T-cell (primary cell): ENCODE measurements at places on chromosomes 13 and 19. TPM values are rescaled to one million over a fixed set of nuclear protein-coding genes. Genes with fewer than 3 reads are reported as not detected.

DNA sequence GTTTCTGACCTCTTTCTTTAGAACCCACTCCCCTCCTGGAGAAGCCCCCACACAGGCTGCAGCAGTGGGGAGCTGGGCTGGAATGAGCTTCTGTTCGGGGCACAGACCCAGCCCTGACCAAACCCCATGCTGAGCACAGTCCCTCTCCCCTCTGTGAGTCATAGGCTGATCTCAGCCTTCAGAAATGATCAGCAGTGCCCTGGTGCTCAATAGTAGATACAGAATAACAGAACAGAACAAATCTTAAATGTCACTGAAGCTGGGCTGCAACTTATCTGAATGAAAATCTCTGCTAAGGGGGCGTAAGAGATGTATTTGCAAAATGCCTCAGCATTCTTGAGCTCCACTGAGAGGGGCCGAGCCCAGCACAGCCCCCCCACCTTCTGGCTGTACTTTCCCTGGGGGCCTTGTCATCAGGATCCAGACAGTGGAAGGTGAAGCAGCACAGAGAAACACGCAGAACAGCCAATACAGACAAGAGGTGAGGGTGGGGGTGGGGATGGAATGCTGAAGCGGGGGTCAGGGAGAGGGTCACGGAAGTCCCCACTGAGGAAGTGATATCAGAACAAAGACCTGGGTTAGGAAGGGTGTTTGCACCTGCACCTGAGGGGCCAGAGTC, 9.9 kb downstream of the ZNF665 start:
- no peak for DNase-seq

DNA sequence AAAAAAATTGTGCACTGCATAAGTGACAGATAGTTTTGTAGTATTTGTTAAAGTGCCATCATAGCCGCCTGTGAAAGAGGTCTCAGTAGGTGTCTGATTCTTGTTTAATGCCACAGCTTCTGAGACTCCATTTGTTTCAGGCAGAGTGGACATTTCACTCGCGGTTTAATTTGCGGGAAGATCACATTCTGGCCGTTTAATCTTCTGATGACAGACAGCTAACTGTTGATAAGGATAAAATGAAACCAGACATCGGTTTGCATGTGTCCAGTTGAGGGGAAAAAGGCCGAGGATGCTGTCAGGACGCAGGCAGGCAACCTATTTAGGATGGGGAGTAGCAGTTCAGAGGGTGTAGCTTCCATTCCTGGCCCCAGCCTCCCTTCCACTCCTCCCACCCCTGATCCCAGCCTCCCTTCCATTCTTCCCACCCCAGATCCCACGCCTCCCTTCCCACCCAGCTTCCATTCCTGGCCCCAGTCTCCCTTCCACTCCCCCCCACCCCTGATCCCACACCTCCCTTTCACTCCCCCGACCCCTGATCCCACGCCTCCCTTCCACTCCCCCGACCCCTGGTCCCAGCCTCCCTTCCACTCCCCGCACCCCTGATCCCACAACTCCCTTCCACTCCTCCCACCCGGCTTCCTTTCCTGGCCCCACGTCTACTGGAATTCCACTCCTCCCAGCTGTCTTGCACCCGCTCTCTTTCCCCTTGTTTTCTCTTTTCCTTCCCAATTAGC, 23.8 kb downstream of the ATP11A start:
- DNase-seq = no peak

GRCh38 chr19:37466277-37466797, 907 bp downstream of the ZNF569 start:
- DNase-seq = no peak

DNA sequence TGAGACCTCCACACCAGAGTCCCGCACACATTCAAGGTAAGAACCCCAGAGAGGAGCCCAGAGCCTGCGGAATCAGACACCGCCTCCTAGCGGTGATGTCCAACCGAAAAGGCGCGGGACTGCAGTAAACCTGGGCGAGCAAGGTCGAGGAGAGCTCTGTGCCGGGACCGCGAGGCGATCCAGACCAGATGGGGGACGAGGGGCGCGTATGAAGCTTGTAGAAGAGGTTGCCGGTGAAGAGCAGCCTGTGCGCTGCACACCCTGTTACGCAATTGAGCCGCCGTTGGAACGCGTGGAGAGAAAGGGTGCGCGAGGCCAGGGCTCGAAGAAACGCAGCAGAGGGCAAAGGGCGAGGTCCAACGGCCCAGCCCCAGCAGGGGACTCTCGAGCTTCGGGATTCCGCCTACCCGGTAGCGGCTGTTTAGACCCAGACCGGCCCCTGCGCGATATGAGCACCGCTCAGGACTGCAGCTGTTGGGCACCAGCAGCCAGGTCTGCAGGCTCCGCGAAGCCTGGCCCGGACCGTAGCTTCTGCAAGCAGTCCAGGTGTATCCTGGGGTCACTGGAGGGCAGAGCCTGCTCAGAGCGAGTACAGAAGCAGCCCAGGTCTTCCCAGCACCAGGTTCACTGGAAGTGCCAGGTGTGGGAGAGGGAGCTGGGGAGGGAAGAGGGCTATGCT, 65.9 kb upstream of the ZNF599 start:
- no peak for DNase-seq

DNA sequence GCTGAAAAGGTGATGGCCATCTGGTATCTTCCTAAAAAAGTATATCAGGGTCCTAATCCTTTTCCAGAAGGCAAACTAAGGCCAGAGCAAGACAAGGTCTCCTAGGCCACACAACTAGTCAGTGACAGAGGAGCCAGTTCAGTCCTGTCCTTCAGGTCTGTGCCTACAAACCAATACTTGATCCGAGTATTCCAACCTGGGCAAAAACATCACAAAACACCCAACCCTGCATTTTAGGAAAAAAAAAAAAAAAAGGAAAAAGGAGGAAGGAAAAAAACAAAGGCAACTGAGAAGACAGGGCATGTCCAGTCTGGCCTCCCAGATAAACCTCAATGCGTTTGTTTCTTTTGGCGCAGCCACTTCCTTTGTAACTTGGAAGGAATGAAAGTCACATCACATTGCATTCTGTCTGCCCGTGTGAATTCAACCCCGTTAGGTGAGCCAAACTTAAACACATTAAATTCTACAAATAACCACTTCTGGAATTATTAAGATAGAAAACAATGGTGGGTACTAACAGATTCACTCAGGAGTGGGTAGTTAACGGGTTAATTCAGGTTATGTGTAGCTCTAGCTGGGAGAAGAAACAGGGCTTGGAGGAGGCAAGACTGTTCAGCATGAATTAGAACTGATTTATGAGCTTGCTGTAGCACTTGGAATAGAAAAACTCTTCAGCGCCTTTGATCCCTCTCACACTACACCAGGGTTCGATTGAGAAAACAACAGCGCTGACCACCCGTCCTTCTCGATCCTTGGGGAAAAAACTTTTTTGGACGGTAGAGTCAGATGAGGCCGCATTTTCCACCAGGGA, 43.0 kb upstream of the HNRNPA1L2 start:
- DNase-seq = no peak

DNA sequence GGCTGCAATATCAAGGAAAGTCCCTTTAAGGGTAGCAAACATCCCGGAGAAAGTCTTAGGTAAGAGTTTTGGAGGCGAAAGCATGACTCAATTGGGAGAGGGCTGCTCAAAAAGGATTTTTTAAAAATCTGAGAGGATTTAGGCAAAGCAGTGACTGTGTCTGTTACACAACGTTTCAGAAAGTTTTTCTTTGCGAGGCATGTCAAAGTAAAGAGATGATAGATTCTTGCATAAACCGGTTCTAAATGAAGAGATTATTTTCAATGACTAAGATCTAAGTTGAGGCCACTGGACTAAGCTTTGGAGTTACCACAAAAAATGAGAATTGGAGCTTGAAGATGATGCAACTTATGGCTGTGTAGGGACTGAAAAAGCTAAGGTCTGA, 43.7 kb upstream of the ENOX1 start:
- DNase-seq = no peak

DNA sequence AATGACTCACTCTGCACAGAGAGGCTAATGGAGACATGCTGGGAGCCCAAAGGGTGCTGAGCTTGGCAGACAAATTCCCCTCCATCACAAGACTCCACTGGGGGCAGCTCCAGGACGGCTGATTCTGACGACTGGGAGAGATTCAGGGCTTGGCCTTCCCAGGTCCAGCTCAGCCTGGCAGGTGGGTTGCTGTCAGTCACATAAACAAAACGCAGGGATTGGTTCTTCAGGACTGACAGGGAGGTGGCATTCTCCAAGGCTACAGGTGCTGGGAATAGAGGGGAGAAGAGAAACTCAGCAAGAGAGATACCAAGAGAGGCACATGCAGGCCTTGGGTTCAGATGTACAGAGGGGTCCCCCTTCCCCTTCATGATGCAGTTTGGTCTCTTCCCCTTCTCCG, 10.7 kb upstream of the ZNF175 start:
- no peak for DNase-seq

DNA sequence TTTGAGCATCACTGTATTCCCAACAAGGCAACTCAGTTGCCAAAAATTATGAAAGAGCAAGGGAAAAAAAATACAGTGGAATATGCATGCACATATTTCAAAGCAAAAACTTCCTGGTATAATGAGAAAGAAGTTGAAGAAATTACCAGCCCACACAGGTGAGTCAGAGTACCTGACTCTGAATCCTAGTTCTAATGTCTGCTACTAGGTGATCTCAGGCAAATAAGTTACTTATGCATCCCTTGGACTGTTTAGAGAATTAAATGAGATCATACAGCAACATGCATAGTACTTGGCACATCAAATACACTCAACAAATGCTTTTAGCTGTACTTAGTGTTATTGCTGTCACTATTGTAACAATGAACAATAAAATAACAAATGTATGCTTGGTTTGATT, 144.9 kb downstream of the MIPEP start:
- DNase-seq = no peak

DNA sequence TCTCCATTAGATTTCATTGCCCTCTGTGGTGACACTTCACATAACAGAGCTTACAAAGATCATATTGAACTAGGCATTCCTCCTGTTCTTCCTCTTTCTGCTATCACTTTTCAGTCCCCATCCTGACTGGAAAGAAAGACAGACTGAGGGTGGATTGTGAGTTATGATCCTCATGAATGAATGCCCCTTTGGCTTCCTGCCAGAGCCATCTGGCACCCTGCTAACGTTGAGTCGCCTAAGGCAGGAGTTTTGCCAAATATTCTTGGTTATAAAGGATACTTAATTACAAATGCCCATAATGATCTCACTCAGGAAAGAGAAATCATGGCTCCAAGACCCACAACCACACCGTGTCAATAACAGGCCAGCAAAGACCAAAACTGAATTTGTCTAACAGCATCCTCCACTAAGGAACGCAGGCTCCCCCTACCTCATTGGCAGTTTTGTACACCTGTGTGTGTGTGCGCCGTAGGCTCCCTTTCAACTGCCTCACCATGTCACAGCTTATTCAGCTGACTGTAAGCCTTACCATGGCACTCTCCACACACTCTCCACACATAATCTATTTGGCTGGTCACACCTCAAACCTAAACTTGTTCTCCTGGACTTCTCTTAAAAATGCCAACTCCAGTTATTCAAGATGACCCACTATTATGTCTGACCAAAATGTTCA, 15.5 kb downstream of the ZNF211 start:
- DNase-seq = no peak

Gene IZUMO2
- not detected for total RNA-seq

Gene CDX2
- not detected for total RNA-seq

Gene ZNF433
- total RNA-seq = 0.86 TPM
